ENCODE measurements at places on chromosomes 7 and 10.
A peak's percentile ranks its signal among the peaks of the same experiment; 100 is the strongest.

DNA sequence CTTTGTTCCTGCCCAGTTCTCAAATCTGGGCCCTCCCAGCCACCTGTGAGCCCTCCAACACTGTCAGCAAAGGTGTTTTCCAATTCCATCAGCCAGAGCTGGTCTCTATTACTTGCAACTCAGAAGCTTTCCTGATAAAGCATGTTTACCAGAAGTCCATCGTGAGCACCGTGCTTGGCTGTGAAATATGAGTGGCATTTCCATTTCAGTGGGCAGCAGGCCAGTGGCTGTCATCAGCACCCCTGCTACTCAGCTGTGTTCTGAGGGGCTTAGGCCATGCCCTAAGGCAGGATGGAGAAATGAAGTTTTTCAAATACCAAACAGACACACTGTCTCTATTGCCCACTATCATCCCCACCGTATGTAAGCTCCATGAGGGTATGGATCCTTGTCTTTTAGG, 12.7 kb upstream of the BNIP3 start:
- no peak for DNase-seq

- DNase-seq = no peak
These were observed 71.4 kb upstream of the ANTXRL start for GRCh38 chr10:46215426-46215825.

- no peak for DNase-seq
These were observed 169.9 kb downstream of the KCND2 start for GRCh38 chr7:120442838-120443237.

DNA sequence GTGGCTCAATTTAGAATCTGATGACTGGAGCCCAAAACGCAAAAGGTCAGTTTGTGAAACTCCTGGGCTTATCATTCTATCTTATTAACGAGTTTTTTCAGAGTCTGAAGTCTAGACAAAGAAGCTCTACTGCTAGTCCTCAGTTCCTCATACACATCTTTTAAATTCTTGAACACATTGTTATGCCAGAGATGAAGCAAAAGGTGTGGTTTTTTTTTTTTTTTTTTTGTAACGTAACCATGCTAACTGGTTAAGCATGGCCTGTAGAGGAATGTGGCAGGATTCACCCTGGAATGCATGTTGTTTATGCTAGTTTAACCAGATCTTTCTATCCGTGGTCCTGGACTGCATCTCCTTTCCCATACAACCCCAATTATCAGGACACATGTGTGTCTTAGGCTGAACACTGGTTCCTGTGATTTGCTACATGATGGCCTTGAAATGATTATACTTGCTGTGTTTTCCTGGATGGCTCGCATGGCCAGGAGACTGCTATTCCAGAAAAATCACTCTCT, 79.3 kb upstream of the MDFIC start:
- DNase-seq = no peak

- no peak for DNase-seq
These were observed 168.8 kb upstream of the FRMD4A start for GRCh38 chr10:14499601-14499904.

DNA sequence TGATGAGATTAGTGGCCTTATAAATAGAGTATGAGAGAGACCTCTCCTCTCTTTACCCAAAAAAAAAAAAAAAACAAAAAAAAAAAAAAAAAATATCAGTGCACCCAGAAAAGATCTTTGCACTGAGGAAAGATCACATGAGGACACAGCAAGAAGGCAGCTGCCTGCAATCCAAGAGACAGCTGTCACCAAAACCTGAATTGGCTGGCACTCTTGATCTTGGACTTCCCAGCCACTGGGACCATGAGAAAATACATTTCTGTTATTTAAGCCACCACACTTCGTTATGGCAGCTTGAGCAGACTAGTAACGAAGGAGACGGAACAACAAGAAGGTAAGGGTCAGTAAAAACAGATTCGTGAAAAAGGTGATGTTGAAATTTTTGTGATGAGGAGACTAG, 47.0 kb downstream of the TMEM106B start:
- DNase-seq = no peak

DNA sequence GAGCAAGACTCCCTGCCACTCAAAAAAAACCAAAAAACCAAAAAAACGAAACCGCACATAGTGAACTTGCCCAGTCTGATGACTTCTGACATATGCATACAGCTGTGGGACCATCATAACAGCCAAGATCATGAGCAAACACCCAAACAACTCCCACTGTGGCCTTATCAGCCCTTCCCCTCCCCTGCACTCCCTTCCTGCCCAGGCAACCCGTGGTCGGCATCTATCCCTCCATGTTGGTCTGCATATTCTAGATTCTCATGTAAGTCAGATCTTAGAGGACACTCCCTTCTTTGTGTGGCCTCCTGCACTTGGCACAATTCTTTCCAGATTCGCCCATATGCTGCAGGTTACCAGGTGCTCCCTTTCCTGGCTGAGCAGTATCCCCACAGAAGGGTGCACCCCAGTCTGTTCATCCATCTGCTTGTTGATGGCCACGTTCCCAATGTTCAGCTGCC, 72.8 kb downstream of the GNA12 start:
- DNase-seq = no peak

DNA sequence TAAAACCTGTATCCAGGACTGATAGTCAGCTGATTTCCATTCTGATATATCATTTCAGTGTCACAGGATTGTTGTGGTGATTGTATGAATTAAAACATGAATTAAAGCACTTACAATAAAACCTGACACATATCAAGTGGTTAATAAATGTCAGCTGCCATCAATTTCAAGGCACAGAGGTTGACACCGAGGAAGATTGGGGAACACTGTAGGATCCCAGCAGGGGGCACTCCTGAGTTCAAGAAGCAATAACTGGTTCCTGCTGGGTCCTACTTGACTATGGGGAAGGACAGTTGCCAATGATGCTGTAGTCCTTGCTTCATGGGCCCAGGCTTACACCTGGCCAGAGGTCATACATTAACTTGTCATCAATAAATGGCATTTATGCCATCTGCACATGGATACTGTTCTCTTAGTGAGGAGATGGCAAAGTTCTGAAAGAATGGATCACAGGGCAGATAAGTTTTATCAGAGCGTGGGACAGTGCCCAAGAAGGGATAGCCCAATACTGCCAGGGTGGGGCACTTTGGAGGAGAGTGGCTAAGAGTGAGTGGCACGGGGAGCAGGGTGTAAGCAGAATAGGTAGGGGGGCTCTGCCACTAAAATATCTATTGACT, 24.1 kb downstream of the FZD1 start:
- peak; percentile 21 for DNase-seq

DNA sequence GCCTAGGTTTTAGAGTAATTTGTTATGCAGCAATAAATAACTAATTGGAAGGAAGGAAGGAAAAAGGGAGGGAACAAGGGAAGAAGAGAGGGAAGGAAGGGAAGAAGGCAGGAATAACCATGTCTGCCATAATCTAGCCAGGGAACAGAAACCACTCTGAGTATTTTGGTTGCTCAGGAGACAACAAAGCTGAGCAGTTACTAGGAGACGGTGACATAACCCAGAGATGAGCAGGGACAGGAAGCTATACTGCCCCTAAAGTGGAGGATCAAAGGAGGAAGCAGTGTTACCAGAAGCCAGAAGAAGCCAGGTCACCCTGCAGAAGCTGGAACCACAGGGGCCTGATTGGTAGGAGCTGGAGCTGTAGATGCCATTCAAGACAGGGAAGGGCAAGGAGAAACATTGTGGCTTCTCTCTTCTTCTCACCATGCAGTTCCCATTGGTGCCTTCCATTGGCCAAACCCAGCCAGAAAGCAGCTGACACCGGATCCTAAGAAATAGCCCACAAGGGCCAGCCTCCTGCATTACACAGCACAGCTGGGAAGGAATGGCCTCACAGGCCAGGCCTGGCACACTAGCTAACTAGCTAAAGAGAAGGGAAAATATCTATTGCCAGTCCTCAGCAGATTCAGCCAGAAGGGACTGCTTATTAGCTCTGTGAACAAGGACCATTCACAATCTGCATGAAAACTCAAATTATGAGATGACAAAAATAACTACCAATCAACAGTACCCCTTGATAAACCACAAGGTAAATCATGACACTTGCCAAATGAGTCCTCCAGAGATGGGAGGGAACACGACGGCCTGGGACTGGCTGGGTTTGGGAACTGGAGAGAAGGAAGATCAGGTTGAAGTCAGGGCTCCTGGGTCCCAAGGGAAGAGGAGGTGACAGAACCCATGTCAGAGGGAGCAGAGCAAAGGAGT, 184.5 kb upstream of the NFE2L3 start:
- no peak for DNase-seq

- peak; percentile 34 for DNase-seq
These were observed 12.7 kb upstream of the AGR2 start for GRCh38 chr7:16817536-16817935.

DNA sequence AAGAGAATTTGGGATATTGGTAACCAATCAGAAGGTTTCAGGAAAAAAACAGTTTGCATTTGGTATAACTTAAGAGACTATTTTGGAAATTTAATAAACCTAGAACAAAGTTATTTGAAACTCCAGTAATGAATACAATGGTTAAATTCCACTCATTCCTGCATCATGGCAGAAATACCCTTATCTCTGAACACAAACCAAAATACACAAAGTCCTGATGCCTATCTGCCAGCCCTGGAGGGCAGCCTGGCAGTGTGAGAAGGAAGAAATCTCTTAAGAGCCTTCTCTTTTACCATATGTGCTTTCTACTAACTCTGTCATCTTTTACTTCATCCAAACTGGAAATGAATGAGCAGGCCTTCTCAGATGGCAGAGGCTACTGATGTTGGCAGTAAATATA, 147.1 kb upstream of the LYZL1 start:
- DNase-seq = peak; percentile 90

DNA sequence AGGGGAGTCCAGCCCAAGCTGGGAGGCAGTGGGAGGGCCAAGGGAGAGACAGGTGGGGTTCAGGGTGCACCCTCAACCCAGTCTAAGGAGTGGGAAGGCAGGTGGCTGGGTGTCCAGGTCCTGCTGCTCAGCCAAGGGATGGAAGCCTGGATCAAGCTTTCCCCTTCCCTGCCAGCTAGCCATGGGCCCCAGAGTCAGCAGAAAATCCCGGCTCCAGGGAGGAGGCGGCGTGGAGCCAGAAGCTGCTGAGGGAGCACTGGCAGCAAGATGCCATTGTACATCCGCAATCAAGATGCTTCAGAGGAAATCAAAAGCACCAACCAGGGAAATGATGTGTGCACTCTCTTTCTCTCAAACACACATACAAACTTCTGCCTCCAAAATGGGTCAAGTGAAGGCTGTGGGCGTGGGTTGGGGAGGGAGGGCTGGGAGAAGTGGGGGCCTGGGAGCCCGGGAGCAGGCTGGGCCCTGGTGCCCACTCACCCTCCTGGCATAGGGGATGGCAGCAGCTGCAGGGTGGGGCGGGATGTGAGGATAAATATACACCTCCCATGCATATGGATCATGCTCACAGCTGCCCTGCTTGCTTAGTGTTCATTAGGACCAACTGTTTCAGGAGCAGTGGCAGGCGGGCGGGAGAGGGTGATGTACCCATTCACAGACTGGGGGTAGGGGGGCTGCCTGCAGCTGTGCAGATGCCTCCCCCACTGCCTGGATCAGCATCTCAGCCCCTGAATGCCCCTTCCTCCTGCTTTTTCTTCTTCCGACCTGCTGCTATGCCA, 24.2 kb downstream of the TRIM8 start:
- DNase-seq = no peak

DNA sequence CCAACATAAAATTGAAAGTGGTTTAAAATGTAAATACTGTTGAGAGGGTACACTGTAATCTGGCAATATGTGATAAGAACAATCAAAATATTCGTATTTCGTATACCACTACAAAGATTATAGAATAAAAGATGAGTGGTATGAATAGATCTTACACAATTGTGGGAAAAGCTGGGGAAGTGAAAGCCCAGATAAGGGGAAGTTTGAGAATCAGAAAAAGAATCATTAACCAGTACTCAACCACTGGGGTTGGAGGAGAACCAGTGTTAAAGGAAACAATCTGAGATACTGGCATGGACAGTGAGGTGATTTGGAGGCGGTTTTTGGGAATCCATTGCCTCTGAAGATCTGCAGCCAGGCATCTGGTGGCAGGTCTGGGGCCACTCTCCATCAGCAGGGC, 59.7 kb upstream of the CDK14 start:
- no peak for DNase-seq

DNA sequence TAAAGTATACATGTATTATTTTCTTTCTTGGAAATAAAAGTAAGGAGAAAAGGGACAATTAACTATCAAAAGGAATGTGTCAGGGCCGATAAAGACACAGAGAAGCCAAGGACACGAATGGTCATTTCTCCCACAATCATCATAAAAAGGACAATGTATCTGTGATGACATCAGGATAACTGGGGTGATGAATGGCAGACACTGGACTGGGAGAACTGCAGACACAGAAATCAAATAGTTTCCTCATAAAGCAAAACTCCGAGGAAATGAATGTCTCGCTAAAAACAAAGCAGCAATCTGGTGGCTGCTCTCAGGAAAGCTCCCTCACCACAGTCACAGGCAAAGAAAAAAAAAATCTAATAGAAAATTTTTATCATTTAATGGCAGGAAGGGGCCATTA, 69.3 kb upstream of the NPY start:
- DNase-seq = no peak

DNA sequence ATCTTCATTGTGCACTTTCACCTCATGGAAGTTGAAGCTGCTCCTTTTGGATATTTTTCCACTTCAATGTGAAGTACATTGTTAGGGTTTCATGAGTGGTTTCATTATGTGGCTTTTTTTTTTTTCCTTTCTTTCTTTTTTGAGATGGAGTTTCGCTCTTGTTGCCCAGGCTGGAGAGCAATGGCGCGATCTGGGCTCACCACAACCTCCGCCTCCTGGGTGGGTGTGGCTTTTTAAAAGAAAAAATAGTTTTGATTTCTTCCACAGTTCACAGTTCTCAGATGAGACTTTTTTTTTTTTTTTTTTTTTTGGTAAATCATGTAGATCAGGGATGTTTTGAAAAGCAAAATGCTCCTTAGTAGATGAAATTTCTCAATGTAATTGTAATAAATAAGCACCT, 652.3 kb upstream of the ANKRD30A start:
- DNase-seq = peak; percentile 63

GRCh38 chr10:43024942-43025700, 51.7 kb upstream of the RET start:
- DNase-seq = no peak

GRCh38 chr10:50464004-50464409, 159.7 kb downstream of the SGMS1 start:
- DNase-seq = no peak

DNA sequence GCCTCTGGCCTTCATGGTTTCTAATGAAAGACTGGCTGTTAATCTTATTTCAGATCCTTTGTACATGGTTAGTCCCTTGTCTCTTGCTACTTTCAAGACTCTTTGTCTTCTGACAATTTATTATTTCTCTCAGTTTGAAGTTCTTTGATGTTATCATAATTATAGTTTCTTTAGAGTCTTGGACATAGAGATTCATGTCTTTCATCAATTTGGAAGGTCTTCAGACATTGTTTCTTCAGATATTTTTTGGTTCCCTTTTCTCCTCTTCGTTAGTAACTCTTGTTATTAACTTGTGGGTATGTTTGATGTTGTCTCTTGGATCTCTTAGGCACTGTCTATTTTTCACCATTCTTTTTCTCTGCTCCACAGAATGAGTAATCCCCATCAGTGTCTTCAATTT, 8.7 kb downstream of the ZNF37A start:
- DNase-seq = no peak
